ENCODE measurements at places on chromosomes 3 and 15.
A peak's percentile ranks its signal among the peaks of the same experiment; 100 is the strongest.

- no peak for DNase-seq
These were observed 330.9 kb upstream of the C2CD4B start for GRCh38 chr15:62495670-62496614.

DNA sequence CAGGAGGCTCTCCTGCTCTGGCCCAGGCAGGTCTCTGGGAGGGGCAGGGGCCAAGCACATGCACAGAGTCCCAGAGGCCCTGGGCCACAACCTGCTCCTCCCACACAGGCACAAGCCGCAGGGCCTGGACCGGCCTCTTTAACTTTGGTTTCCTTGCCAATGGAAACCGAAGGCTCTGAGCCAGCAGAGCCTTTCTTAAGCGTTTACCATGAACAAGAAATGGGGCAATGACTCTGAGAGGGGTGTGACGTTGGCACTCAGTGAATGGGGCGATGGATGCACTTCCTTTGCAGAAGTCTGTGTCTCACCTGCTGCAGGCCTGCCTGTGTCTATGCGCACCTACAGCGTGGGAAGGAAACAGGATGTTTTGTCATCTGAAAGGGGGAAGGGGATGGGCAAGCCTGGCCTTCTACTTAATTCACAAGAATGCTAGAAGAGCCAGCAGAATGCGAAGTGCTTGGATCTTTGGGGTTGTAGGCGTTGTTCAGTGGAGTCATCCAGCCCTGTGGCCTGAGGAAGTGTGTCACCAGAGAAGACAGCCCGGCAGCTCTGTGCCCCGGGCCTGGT, 41.8 kb downstream of the IFT122 start:
- DNase-seq, result no peak

DNA sequence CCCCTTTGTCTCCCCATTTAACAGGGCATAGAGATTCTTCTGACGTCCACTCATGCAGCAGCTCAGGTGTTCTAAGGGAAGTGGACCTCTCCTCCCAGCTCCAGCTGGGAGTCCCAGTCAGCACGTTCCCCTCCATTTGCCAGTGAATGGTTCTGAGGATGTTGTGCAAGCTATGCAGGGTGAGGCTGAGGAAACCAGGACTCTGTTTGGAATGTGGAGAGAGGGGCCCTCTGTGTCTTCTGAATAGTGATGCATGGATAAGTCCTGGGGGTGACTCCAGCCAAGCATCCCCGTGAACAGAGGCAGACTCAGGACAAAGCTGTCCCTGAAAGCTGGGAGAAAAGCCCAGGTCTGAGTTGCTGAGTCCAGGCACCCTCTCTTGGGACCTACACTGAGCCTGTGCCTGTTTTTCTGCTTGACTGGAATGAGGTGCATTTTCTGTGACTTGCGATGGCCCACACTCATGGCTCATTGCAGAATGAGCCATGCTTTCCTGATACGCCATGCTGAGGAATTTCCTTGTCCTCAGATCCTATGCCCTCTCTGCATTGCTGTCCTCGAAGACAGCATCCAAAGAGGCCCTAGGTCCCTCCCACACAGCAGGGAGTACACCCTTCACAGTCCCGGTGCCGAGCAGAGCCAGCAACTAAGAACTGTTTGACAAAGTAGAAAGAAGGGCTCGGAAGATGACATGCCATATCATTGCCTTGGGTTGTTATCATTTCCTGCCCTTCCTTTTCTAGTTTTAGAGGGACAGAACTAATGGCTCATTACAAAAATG, 185.2 kb downstream of the ATP10A start:
- no peak for DNase-seq

GRCh38 chr15:79943820-79944219, 27.2 kb downstream of the BCL2A1 start:
- DNase-seq, result no peak

DNA sequence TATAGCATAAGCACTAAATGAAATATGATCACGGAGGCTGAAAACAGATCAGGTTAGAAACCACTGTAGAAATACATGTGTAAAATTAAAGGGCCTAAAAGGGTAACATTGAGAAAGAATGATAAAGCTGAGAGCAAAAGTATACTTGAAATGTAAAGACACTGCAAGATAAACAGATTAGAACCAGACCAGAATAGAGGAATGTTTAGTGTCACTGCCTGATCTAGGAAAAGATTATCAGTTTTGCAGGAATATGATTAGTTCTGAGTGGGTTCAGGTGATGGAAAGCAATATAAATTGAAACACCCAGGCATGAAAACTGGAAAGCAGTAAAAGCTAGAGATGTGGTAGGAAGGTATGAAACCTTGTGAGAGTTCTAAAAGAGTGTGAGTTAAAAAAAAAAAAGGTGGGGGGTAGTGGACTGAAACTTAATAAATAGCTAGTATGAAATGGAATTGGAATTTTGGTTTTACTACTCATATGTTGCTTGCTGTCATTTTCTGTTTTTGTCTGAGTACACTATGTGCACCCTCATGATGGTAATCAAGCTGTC, 16.0 kb upstream of the C3orf38 start:
- DNase-seq, result no peak

DNA sequence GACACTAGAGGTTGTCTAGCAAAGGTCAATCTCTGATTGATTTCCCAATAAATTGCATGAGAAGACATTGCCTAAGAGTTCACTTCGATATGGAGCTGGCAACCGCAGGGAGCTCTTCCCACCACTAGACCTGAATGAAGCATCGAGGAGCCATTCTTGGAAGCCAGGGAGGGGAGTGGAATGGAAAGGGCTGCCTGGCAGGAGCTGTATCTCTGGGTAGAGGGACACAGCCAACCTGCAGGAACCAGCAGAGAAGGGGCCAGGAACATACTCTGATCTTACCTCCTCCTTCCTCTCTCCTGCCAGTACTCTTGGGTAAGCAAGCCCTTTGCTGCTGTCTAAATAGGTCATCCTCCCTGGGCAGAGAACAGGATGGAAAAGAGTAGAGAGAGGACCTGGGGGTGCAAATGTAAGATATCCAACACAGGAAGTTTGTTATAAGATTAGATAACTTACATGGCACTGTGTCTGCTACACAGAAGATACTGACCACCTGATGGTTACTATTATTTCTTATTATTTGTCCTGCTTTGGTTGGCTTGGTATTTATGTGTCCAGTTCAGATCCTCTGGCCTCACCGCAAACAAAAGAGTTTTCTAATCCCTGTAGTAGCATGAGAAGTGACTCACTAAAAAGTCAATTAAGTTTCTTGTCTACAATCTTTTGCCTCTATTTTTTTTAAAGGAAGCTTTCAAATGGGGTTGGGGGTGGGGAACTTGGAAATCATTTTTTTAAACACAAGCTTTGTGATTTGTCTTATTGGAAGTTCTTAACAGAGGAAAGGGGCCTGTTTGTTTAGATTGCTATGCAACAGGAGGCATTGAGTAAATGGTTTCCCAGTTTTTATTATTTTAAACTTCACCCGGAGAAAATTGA, 156.7 kb upstream of the TSC22D2 start:
- DNase-seq, result no peak

DNA sequence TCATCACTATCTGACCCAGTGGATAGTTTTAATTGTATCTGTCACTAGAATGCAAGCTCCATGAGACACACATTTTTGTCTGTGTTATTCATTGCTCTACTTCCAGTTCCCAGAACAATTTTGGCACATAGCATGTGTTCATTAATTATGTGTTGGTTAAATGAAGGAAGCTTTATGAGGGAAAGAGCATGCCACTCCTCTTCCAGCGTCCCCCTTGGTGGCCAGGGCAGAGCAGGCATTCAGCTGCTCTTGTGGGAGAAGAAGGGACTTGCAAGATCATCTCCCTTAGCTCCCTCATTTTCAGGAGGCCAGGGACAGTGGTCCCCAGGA, 489 bp upstream of the GALNT15 start:
- no peak for DNase-seq

DNA sequence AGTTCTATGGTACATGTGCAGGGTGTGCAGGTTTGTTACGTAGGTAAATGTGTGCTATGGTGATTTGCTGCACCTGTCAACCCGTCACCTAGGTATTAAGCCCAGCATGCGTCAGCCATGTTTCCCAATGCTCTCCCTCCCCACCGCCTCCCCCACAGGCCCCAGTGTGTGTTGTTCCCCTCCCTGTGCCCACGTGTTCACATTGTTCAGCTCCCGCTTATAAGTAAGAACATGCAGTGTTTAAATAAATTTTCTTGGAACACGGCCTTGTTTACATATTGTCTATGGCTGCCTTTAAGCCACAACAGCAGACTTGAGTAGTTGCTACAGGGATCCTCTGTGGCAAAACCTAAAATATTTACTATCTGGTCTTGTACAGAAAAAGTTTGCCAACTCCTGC, 41.3 kb upstream of the CORO2B start:
- no peak for DNase-seq

DNA sequence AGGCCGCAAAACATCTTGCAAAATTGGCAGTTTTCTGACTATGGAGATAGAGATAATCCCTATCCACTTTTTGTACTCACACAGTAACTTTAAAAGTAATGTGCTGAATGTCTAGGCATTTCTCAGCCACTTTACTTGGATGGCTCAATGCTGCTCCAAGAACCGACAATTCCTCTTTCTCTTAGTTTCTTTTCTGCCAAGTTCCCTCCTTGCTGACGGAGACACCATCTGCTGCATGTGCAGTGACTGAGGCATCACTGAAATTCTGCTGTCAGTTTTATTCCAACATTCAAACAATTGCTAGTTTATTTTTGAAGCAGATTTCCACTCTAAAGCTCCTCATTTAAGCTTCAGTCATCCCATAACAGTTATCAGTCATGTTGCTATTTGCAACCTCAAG, 116.0 kb upstream of the RBMS3 start:
- DNase-seq, result peak; percentile 43

DNA sequence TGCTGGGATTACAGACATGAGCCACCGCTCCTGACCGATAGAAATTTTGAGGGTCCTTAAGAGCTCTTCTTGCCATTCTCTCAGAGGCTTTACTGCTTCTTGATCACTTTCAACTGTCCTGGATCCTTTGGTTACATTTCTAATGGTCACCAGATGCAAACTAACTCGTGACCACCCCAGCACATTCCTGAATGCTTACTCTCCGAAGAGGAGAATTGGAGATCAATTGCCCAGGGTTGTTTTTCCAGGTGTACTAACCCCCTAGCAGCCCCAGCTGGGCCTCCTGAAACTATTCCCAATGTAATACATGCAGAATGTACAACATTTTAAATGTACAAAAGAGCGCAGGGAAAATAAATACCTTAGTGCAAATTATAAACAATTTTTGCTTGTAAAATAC, 65.1 kb upstream of the TBL1XR1 start:
- no peak for DNase-seq

- DNase-seq, result no peak
These were observed 61.7 kb downstream of the TGFBR2 start for GRCh38 chr3:30668051-30668609.

Data from hippocampal formation (tissue), 2 donors.